Esophagus squamous epithelium (tissue), 5 donors: ENCODE measurements at places on chromosomes 3 and 15. TPM values are rescaled to one million over a fixed set of nuclear protein-coding genes. Genes with fewer than 3 reads are reported as not detected.

GRCh38 chr15:29815000-29815710, 7.1 kb downstream of the TJP1 start:
- DNase-seq: no peak
- peaks cover 90% of the 10 kb centered on the region for H3K4me1 ChIP-seq
- H3K27me3 ChIP-seq: no peaks in the 10 kb centered on the region

GRCh38 chr3:40116478-40117177, 192.9 kb upstream of the EIF1B start:
- no peak overlapping the region for H3K27ac ChIP-seq
- no peaks in the 10 kb centered on the region for H3K4me1 ChIP-seq
- no peak overlapping the region for H3K4me3 ChIP-seq
- no peaks in the 10 kb centered on the region for H3K27me3 ChIP-seq
- DNase-seq: no peak
- no peaks in the 10 kb centered on the region for H3K36me3 ChIP-seq

Gene CIB1
- 44.2 TPM for total RNA-seq

DNA sequence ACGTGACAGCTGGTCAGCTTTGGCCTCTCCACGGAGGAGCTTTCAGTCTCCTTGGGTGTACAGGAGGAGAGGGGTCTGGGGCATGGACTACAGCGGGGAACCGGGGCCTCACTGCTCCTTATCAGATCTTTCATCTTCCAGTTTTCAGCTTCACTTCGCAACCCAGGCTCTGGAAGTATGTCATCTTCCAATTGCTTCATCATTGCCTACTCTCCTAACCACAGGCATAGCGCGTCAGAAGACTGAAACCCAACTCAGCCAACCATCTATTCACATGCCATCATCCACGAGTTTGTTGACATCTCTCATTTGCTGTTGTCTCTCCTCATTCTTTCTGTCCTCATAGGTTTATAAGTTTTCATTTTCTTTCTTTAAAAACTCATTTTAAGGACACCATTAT, 119.5 kb downstream of the MYLK start:
- H3K27me3 ChIP-seq: no peaks in the 10 kb centered on the region
- no peak for DNase-seq
- no peaks in the 10 kb centered on the region for H3K4me1 ChIP-seq
- no peak overlapping the region for H3K27ac ChIP-seq
- no peak overlapping the region for H3K4me3 ChIP-seq
- no peaks in the 10 kb centered on the region for H3K36me3 ChIP-seq

DNA sequence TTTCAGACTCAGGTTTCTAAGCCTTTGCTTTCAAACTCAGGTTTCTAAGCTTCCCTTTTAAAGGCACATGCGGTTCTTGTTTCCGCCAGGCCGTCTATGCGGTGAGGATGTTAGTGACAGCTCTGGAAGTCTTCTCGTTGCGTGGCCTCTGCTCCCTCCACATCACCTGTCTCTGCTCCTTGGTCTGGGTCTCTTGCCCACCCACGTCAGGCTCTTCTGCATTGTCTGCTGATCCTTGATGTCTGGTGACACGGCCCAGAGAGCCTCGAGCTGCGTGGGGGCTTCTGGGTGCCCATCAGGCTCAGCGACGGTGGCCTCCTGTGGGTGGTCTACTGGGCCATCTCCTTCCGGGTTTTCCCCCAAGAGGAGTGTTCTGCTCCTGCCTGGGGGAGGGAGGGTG, 30.5 kb downstream of the KLF13 start:
- H3K4me3 ChIP-seq: no peak overlapping the region
- DNase-seq: no peak
- H3K27ac ChIP-seq: peak overlapping the region; percentile 11
- peaks cover 100% of the 10 kb centered on the region for H3K4me1 ChIP-seq
- H3K27me3 ChIP-seq: no peaks in the 10 kb centered on the region

DNA sequence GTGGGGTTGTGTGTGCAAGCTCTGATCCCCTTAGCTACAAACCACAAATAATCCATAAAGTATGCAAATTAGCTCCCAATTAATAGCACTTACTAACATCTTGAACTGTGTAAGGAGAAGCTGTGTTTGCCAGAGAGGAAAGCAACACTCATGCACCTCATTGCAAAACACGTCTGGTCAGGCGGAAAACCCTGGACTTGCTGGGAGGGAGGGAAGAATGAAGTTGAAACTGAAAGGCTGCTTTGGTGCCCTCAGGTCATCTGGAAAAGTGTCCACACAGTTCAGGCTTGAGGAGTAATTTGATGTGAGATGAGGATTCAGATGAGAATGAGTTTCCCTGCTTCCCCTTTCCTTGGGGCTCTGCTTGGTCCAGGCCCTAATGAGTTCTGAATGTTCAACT, 185.5 kb upstream of the ANKRD28 start:
- no peaks in the 10 kb centered on the region for H3K36me3 ChIP-seq
- H3K27me3 ChIP-seq: no peaks in the 10 kb centered on the region
- H3K4me1 ChIP-seq: peaks cover 5% of the 10 kb centered on the region
- H3K27ac ChIP-seq: peak overlapping the region; percentile 18
- H3K4me3 ChIP-seq: no peak overlapping the region

Gene FRMD5
- total RNA-seq: not detected
